ENCODE measurements at places on chromosomes 6 and 20.

- DNase-seq, result no peak
These were observed 94.0 kb upstream of the NHSL1 start for GRCh38 chr6:138593124-138593877.

- DNase-seq, result no peak
These were observed 781.4 kb downstream of the QKI start for GRCh38 chr6:164195942-164196281.

- no peak for DNase-seq
These were observed 2.1 kb downstream of the ZMYND8 start for GRCh38 chr20:47354464-47354713.

- DNase-seq, result no peak
These were observed 1.9 kb downstream of the BLCAP start for GRCh38 chr20:37525810-37526209.

DNA sequence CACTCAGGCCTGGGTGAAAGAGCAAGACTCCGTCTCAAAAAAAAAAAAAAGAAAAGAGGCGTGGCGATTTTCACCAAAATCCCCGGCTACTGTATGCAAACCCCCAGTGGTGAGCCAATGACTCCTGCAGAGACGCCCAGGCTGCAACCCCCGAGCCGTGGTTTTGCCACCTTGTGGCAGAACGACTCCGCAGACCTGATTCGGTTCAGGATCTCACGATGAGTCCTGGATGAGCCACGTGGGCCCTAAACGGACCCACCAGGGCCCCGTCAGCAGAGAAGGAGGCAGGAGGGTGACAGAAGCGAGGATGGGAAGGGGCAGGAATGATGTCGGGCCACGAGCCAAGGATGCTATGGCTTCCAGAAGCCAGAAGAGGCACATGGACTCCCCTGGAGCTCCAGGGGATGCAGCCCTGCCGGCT lies 42.5 kb downstream of the SLC2A4RG start:
- DNase-seq, result no peak

DNA sequence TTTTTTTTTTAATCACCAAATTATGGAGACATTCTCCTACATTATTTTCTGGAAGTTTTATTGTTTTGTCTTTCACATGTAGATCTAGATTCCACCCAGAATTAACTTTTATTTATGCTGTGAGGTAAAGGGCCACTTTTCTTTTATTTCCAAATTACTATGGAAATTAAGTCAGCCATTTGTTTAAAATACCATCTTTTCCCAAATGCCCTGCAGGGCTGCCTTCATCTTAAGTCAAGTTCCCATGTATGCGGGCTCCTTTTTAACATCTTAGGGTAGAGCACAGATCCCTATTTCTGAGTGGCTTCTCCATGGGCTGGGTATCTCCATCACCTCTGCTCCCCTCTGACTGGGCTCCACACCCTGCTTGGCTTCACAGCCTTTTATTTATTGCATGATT lies 348.4 kb downstream of the SOX4 start:
- no peak for DNase-seq

DNA sequence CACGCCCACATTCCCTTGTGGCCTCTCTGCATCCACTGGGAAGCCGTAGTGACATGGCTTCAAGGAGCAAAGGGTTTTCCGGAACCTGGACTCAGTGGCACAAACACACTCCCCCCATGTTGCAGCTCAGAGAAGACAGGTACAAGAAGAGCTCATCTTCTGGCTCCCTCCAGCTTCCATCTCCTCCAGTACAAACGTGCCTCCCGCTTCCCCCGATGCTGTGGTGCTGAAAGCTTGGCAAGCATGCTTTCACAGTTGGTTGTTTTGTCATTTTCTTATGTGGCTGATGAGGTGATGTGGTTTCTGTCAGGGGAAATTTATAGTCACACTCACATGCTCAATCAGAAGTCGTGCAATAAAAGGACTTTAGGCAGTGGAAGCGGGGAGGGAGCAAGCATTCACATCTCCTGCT lies 258.5 kb downstream of the KIF16B start:
- no peak for DNase-seq

- no peak for DNase-seq
These were observed 4.5 kb upstream of the FAM184A start for GRCh38 chr6:119083007-119083406.

DNA sequence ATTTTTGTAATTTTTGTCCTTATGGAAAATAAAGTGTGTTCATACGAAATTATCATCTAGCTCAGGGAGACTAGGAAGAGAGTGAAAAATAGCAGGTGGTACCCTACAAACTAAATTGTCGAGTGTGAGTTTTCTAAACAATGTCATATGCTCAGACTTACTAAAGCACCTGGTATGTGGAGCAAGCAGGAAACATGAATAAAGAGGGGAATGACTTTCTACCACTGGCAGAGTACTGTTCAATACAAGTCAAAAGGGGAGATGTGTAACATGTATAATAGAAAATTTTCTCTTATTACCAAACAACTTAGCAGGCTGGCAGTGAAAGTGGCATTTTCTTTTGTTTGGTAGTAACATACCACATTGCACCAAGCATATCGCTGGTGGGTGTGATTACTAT lies 36.1 kb downstream of the CTNNBL1 start:
- DNase-seq, result no peak

DNA sequence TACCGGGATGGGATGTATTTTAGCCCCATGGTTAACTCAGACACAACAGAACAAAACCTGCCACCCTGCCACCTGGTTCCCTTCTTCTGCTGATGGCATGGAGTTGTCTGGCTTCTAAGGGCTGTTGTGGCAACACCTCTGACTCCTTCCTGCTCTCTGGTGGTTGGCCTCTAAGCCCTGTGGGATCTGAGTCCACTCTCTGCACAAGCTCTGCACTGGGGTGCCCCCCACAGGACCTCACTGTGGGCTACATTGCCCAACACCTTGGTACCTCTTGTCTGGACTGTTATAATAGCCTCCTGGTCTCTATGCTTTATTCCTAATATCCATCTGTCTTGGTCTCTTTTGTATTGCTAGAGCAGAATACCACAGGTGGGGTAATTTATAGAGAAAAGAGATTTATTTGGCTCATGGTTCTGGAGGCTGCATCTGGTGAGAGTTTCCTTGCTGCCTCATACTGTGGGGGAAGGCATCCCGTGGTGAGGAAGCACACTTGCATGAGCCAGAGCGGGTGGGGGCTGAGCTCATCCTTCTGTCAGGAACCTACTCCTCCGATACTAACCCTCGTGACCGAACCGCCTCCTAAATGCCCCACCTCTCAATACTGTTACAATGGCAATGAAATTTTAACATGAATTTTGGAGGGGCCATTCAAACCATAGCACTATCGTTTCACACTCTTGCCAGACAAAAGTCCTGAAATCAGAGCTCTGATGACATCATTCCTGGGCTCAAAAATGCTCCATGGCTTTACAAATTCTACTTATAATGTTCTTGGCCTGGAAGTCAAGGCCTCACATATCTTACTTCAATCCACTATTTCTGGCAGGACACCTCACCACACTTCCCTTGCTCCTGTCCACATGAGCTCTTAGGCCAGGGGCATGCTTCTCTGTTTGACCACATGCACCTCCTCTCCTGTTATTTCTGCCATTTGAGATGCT lies 127.2 kb downstream of the PAX1 start:
- no peak for DNase-seq

DNA sequence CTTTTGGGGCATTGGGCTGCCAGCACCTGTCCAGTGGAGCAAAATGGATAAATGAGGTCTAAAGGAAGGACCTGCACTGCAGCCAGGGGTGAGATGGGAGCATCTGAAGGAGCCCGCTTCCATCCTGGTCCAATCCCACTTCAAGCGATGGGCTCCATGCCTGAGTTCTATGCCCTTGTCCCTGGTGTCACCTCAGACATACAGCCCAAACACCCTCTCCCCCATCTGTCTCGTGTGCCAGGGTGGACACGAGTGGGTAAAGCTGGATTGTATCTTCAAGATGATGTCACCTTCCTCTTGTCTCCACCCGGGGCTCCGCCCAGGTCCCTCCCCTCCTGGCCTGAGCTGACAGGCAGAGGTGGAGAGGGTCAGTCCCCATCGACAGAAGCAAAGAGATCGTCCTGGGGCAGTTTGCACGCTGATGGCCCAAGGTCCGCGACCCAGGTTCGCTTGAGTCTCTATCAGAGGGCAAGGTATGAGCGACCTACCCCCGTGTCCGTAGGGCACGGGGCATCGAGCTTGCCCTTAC lies 544 bp downstream of the SMIM29 start:
- DNase-seq, result no peak

DNA sequence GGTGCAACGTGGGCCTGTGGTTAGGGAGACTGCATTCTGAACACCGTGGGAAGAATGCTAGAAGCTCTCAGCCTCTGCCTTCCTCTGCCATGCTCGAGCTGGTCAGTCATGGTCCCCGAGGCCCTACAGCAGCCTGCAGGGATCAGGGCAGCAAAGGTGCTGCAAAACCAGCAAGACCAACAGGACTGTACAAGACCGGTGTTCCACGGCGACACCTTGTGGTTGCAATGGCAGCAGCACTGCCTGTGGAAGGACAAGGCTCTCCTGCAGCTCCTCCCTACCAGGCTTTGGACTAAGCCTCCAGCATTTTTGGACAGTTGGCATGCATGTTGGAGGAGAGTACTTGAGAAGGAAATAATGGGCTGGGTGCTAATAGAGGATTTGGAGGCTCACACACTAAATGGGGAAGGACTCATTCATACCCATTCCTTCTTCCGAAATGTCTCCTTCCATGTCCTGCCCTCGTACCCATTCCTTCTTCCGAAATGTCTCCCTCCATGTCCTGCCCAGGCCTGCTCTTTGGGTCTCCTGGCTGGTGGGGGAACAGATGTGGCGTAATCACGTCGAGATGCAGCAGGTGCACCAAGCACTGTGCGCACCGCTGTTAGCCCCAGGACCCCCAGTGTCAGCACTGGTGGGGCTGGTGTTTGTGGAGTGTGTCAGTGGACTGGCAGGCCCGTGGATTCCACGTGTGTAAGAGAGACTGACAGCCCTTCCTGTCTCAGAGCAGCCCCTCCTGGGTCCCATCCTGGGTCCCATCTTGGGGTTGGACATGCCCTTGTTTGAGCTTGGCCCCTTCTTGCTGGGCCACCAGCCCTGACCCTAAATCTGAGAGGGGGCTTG lies 18.6 kb upstream of the MYT1 start:
- DNase-seq, result no peak

DNA sequence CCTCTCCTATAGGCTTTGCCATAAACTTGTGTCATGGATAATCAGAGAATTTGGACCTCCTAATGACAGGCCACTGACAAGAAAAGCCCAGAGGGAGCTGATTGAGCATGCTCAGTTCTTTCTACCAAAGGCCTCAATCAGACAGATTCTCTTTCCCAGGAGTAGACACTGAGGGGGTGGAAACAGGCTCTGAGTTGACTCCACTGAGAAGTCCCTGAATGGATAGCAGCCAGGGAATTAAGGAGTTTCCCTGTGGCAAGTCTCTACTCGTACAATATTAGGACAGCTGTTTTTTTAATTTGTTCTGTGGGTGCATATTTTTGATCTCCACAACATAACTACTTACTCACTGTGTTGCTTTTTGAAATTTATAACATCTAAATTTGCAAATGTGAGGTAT lies 63.3 kb downstream of the SLC16A10 start:
- no peak for DNase-seq

DNA sequence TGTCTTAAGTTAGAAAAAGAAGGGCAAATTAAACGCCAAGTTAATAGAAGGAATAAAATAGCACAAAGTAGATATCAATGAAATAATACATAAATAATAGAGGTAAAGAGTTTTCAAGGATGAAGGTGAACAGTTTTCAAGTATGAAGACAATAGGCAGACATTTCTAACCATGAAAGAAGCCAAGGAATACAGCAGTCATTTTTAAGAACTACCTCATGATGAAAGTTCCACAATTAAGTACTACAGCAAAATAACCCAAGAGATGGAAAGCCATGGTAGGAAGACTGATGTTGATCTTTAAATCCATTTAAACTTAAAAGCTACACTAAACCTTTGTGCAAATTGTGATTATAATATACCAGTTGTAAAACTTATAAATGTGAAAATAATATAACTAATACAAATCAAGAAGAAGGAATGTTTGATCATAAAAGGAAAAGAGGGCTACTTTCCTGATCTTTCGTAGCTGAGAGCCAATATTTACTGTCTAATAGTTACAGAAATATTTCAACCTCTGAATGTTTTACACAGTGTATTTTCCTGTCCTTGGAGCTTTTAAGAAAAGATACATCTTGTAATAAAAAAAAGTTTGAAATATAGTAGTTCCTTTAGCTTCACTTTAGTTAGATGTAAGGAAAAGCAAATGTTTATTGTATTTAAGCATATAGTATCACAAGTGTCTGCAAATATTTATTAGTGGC lies 143.1 kb downstream of the STXBP5 start:
- DNase-seq, result no peak

DNA sequence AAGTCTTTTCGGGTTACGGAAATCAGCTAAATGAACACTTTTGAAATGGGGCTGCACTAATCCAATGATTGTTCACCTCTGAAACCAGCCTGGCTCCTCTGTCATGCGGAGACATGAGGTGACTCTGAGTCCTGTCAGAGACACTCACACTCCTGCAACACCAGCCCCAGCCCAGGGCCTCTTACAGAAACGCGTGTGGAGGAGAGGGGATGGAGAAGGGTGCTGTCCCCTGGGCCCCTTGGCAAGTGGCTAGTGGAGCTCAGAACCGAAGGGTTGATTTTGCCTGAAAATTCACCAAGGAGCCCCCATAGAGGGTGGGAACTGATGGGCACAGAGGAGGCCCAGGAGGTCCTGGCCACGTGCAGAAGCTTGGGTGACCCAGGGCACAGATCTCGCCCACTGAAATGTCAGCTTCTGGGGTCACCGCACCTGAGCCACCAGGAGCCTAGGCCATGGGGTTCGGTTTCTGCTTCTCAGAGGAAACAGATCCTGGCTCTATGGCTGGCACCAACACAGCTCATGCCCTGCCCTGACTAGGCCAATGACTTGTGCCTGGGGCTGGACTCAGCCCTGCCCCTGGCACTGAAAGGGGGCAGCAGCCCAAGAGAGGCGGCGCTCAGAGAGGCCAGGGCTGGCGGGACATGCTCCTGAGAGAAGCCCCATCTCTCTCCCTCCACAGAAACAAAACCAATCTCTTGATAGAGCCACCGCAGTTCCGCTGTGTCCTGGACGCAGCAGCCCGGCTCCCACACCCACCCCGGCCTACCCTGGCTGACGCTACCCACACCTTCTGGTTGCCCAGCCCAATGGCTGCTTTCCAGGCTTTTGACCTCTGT lies 144.7 kb downstream of the ERMARD start:
- no peak for DNase-seq

DNA sequence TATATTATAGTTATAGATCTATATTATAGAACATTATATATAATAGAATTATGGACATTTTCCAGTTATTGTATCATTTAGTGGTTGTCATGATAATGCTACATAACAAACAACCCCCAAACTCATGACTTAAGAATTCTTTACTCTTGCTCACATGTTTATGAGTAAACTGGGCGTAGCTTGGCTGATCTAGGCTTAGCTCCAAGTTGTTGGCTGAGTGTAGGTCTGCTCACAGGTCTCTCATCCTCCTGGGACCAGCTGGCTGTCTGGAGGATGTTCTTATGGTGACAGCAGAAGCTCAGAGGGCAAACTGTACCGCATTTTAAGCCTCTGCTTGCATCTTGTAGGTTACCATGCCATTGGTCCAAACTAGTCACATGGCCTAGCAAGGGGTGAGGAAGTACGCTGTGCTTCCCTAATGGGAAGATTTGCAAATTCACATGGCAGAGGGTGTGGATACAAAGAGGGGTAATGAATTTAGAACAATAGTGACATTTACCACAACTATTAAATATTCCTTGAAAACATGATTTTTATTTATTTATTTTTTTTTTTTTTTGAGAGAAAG lies 34.2 kb downstream of the ARHGAP40 start:
- DNase-seq, result no peak
